ENCODE measurements at places on chromosomes 5 and 9. TPM values are rescaled to one million over a fixed set of nuclear protein-coding genes. Genes with fewer than 3 reads are reported as not detected.

The IL9 gene
- total RNA-seq, result not detected

The INSL6 gene
- not detected for total RNA-seq

The PCDHGB6 gene
- 3.1 TPM for total RNA-seq

The CARTPT gene
- total RNA-seq, result not detected

The CTNND2 gene
- not detected for total RNA-seq

The MYOZ3 gene
- 0.14 TPM for total RNA-seq

The NHP2 gene
- 95.0 TPM for total RNA-seq

The SHOC1 gene
- under 0.01 TPM for total RNA-seq

The CDX1 gene
- 0.09 TPM for total RNA-seq

The SPATA31C1 gene
- not detected for total RNA-seq

The MYMK gene
- not detected for total RNA-seq

The PDE8B gene
- total RNA-seq, result 0.14 TPM

The SAP30L gene
- total RNA-seq, result 22.6 TPM

The FAT2 gene
- under 0.01 TPM for total RNA-seq

The CD180 gene
- 0.14 TPM for total RNA-seq

The PTGS1 gene
- 52.2 TPM for total RNA-seq

The GDNF gene
- 0.65 TPM for total RNA-seq

The DND1 gene
- 0.14 TPM for total RNA-seq

The IL4 gene
- not detected for total RNA-seq

The PCDHB13 gene
- total RNA-seq, result 0.28 TPM

The PAEP gene
- total RNA-seq, result not detected

The SNAPC3 gene
- total RNA-seq, result 36.1 TPM

The GRIA1 gene
- total RNA-seq, result under 0.01 TPM

The ADAMTS16 gene
- total RNA-seq, result 0.18 TPM

The C1QTNF3 gene
- 2.0 TPM for total RNA-seq

The ITGA1 gene
- total RNA-seq, result 40.2 TPM

The TYRP1 gene
- total RNA-seq, result 1.7 TPM

The PCDHB9 gene
- total RNA-seq, result 0.09 TPM

The PCDHA9 gene
- 0.18 TPM for total RNA-seq

The ROR2 gene
- total RNA-seq, result 29.4 TPM

The FOXI1 gene
- total RNA-seq, result not detected

The SPTAN1 gene
- total RNA-seq, result 365 TPM

The NUDT12 gene
- total RNA-seq, result 9.2 TPM

The SPATA9 gene
- total RNA-seq, result 0.71 TPM

The CACNA1B gene
- total RNA-seq, result under 0.01 TPM

The LRRC70 gene
- 0.57 TPM for total RNA-seq

The CCDC180 gene
- 1.7 TPM for total RNA-seq

The ADRA1B gene
- total RNA-seq, result 0.14 TPM

The CEMIP2 gene
- total RNA-seq, result 65.6 TPM

The OTULINL gene
- total RNA-seq, result 0.09 TPM
